ENCODE measurements at places on chromosomes 13 and 19. TPM values are rescaled to one million over a fixed set of nuclear protein-coding genes. Genes with fewer than 3 reads are reported as not detected.

CRX gene
- total RNA-seq: not detected

CCDC8 gene
- not detected for total RNA-seq

DNAJC3 gene
- total RNA-seq: 33.5 TPM

MAG gene
- 0.36 TPM for total RNA-seq

CTXN1 gene
- not detected for total RNA-seq

CELF5 gene
- total RNA-seq: 0.41 TPM

CD177 gene
- total RNA-seq: not detected

ZNF541 gene
- total RNA-seq: 0.39 TPM

LGALS7 gene
- total RNA-seq: not detected

Measured in T-helper 2 cell treated with Interferon-gamma antibody and Interleukin-4, amounts not matched to agents 100 ng/mL and 5 ng/mL, for 36 hours (primary cell).